ENCODE measurements at places on chromosomes 16 and 17.

- no peak for DNase-seq
Observed at GRCh38 chr17:38891441-38891840, 21.6 kb downstream of the LASP1 start.

DNA sequence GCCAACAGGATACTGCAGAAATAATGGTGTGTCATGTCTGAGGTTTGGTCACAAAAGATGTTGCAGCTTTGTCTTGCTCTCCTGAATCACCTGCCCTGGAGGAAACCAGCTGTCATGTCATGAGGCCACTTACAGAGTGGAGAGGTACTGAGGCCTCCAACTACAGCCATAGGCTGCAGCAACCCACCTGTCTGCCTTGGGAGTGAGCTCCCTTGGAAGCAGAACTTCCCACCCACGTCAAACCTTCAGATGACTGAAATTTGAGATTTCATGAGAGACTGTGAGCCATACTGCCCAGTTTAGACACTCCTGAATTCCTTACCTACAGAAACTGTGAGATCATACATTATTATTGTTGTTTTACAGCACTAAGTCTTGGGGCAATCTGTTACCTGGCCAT lies 475.9 kb downstream of the HS3ST3B1 start:
- no peak for DNase-seq

- peak; percentile 99 for DNase-seq
Observed at GRCh38 chr17:75785016-75785890, 647 bp downstream of the UNK start.

DNA sequence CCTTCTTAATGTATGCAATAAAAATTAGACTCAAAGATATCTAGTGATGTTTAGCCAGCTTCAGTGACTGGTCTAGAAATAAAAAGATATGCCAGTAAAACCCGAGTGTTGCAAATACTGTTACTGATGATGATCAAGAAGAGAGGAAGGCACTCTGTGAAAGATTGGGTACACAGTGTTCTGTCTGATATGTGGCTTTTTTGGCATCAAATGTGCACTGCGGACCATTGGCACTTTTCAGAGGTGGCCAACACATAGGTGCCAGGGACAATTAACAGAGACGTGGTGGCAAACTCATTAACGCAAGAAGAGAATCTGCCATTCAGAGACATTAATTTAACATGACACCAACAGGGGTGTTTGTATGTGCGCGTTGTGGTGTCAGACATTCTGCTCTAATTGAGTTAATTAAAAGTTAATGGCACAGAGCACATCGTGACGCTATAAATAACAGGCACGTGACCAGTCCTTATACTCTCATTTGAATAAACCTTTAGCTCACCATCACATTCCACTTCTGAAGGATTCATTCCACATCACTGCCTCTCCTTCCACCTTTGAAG lies 549.3 kb upstream of the HSBP1 start:
- no peak for DNase-seq

- DNase-seq: no peak
Observed at GRCh38 chr17:56661906-56662305, 68.4 kb downstream of the NOG start.

- DNase-seq: peak; percentile 65
Observed at GRCh38 chr16:85612191-85612800, 826 bp upstream of the GSE1 start.

- peak; percentile 17 for DNase-seq
Observed at GRCh38 chr16:87046235-87046634, 271.0 kb downstream of the C16orf95 start.

- DNase-seq: peak; percentile 94
Observed at GRCh38 chr17:81484195-81484979, 28.2 kb downstream of the ACTG1 start.

DNA sequence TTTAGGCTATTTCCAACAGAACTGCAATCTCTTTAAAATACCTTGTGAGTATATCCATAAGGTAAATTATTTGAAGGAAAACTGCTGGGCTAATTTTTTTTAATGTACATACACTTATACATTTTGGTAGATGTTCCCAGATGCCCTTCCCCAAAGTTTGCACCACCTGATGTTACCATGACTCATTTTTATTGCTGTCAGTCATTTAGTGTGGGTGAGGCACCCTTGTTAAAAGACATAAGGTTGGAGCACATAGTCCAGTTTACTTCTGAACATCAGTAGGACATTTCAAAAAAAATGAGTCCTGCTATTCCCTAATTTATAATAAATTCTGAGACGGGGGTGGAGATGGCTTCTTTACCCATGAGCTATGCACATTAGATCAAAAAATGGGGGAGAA lies 138.6 kb downstream of the RBFOX1 start:
- DNase-seq: no peak

DNA sequence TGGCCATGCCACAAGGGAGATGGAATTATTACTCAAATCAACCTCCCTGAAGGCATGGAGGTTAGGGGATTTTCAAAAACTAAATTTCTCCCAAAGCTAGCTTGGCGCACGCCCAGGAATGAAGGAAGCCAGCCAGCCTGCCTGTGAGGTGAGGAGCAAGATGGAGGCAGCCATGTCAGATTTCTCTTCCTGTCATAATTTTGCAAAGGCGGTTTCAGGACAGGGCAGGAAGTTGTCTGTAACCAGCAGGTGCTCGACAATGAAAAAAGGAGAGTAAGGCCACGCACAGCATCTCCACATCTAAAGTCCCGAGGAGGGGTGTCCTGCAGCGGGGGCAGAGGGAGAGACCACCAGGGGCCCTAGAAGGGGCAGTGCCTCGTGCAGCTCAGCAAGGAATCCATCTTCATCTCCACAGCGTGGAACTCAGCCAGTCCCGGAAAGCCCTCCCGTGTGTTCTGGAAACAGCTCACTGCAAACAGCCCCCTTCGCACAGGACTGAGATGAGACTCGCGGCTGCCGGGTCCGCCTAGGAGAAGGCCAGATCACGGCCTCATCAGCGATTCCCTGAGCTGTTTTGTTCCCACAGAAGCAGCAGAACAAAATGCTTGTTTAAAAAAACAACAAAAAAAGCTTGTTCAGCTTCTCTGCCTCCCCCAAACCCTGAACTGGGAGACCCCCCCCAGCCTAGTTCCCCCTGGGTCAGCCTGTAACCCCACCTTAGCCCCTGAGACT lies 47.8 kb downstream of the SLC7A5 start:
- DNase-seq: no peak

DNA sequence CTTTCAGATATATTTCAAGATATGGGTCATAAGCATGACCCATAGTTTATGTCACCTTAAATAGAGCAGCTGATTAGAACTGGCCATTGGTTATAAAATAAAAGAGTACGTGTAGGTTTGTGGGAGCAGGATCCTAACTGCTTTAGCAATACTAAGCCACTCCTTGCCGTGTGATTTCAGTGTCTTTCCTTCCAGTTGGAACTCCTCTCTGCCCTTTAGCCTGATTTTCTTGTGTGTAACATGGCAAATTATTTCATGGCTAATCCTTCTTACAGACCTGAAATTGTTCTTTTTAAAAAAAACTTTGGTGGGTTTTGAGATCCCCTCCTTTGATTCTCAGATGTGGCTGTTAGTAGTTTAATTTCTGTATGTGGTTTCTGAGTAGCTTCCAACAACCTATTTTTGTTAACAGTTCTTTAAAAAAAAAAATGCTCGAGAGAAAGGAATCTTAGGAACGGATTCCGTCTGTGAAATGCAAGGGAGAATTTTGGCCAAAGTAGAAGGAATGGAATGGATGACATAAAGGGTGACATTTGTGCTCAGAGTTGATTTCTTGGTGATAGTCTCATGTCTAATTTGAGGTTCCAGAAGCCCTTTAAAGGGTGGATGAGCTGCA lies 39.9 kb downstream of the DHRS7B start:
- no peak for DNase-seq

DNA sequence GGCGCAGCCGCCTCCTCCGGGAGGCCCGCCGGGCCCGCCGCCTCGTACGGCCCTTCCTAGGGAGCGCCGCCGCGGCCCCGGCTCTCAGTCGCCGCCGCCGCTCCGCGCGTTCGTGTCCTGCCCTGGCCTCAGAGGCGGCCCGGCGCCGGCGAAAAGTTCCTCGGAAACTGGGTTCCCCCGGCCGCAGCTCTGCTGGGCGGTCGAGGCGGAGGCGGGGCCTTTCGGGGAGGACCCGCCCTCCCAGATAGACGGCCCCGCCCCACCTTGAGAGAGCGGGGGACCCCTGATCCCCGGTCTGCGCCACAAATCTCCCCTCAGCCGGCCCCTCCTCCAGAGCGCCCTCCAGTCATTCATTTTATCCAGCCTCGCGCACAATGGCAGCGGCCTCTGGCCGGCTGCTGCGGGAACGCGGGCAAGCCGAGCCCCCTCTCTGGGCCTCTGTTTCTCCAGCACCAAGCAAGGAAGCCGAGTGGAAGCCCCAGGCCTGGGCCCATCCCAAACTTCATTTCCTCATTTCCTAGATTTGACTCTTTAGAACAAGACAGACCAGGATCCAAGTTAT lies at the start of gene SREBF1:
Gene SREBF1, minus strand, starts transcription at position 169 of the 562 bp plus-strand sequence. CDS start 169 bp downstream, outside the sequence.
- peak; percentile 77 for DNase-seq

GRCh38 chr17:21814776-21815175 lies 122.5 kb downstream of the KCNJ18 start:
- no peak for DNase-seq

GRCh38 chr17:2852729-2853282 lies 56.6 kb downstream of the RAP1GAP2 start:
- no peak for DNase-seq

- no peak for DNase-seq
Observed at GRCh38 chr17:41682631-41683030, 6.1 kb upstream of the EIF1 start.

GRCh38 chr17:15262291-15263205 lies 2.6 kb downstream of the PMP22 start:
- DNase-seq: peak; percentile 91

DNA sequence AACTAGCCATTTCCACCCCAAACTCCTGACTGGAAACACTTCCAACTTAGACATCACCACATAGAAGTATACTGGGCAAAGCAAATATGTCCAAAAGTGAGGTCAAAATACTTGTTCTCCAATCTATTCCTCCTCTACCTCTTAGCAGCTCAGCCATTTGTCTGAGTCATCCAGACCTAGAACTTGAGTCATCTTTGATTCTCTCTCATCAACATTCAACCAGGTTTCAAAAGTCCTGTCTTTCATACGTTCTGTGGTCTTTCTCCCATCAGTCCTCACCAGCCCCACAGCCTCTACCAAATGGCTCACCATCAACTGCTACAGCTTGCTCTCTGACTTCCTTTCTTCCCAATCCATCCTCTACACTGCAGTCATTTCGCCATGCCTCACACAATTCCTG lies 6.8 kb downstream of the ANKFY1 start:
- no peak for DNase-seq

DNA sequence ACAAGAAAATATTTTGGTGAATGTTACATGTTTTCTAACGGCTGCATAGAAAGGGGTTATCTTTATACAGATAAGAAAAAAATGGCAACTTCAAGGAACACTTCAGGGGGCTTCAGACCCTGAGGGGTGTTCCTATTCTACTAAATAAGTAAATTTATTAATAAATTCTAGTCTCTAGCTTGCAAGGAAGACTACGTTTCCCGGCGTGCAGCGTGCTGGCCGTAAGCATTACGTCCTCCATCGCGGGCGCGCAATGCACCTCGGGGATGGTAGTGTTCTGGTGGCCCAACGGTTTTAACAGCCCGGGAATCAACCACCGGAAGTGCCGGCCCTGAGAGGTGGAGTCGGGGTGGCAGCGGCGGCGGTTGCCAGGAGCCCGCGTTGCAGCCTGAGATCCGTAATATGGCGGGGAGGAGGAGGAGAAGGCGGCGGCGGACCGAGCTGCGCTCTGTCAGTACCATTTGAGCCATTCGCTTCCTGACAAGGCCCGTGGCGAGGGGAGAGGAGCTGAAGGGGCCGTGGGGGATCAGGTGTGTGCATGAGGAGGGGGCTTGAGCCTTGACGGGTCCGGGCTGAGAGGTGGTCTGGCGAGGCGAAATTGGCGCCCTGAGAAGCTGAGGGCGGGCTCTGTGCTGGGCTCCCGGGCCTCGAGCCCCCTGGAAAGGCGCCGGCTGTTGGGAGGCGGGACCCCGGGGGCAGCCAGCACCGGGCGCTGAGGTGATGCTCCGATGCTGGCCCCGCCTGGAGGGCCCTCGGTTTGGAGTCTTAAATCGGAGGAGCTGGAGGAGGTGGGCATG lies at the start of gene CCP110:
Gene CCP110, plus strand, starts transcription at position 384 of the 797 bp plus-strand sequence. CDS start 3,940 bp downstream, outside the sequence.
- peak; percentile 95 for DNase-seq

- no peak for DNase-seq
Observed at GRCh38 chr16:58506241-58507194, 6.6 kb downstream of the NDRG4 start.

DNA sequence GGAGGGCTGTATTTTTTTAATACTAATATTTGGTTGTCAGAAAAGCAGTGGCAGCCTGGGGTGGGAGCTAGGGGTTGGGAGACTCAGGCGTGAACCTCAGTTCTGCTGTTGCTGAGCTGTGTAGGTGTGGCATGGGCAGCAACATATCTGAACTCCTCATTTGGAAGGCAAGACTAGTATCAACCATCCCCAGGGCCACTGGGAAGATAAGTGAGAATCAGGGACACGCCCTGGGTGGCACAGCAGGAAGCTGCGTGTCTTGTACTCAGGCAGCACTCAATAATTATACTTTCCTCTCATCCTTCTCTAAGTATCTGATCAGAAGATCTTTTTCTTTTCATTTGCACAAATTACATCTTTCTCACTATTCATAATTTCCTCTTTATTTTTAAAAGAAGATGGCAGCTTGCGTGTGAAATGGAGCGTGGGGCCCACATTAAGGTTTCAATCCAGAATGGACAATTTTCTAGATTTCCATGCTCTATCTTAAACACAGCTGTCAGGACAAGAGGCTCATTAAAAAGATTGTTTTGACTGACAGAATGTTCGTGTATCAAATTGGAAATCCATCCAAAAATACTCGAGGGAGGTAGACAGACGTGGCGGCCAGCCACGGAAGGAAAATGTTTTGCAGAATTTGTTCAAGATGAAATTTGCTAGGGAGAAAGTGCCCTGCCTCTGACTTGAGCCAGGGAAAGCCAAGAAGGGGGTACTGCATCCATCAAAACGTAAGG lies 121.1 kb downstream of the CPPED1 start:
- no peak for DNase-seq

DNA sequence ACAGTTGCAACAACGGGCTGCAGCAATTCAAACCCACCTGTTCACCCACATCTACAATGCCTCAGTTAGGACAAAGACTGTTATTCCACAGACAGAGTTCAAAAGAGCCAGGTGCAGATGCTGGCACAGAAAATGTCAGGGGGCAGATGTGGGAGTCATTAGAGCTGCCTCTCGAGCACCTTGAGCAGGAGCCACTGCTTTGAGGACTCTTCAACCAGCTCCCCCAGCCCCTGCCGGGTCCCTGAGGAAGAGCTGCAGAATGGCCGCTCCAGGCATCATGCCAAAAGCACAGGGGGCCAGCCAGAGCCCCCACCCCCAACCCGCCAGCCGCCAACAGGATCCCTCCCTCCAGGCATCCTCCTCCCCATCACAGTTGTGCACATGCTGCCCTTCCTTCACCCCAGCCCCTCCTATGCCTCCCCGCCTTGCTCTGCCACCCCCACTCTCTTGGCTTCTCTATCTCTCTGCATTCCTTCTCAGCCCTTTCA lies 20.8 kb downstream of the C17orf67 start:
- peak; percentile 51 for DNase-seq

GRCh38 chr17:12985431-12986293 lies 32.2 kb downstream of the ELAC2 start:
- no peak for DNase-seq
